Progenitor cell of endocrine pancreas (in vitro differentiated cells): ENCODE measurements at places on chromosomes 6 and 20.

GRCh38 chr6:47650553-47651432 lies 47.6 kb upstream of the ADGRF4 start:
- no peak for DNase-seq

DNA sequence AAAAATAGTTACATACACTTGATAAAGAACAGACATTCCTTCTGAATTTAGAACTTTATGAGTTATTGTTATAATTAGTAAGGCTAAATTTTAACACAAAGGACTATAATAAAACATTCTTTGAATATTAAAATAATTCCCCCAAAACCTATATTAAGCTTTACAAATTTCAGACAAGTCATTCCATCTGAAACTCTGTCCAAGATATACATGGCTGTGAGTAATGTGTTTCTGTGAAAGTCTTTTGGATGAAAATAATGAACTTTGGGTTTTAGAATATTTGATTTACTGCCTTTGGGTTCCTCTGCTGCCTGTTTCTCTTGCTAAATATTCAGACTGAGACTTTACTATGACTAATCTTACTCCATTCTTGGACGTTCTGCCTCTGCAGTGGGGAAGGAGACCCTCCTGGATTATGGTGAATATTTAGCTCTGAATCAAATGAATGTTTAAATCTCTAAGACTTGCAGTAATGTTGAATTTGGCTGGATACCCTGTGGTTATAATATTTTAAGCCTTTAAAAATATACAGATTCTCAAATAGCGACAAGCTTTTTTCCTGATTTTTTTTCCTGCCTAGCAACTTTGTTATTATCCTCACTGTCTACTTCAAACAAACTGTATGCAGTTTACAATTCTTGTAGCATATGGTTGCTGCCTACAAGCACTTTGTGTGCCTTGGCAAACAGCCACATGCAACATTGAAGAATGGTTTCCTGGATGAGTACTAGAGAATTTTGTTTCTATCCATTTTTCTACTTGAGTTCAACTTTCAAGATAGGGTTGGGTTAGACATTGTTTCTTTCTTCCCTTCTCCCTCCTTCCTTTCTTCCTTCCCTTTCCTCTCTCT lies 51.4 kb downstream of the TXLNB start:
- DNase-seq, result no peak

DNA sequence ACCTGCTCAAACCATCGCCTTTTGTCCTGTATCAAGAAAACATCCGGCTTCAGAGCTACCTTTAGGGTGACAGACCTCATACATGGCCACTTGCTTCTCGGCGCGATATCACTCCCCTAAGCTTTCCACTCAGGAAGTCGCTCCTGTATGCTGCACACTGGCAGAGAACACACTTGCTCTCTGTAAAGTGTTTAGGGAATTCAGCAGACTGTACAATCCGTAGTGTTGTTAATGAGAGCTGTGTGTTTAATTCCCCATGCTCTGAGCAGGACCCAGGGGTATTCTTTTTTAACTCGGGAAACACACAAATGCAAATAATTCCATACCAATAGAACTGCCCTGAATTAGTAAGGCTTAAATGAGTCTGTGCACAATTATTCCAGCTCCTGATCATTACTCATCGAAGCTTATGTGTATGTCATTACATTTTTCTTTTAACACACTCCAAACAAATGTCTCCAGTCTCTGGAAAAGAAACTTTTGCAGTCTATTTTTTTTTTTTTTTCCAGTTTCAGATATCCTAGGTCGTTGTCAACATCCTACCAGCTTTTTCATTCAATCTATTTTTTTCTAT lies 338.7 kb upstream of the ARID1B start:
- DNase-seq, result no peak

- DNase-seq, result no peak
Observed at GRCh38 chr6:121826156-121826810, 390.8 kb downstream of the GJA1 start.

DNA sequence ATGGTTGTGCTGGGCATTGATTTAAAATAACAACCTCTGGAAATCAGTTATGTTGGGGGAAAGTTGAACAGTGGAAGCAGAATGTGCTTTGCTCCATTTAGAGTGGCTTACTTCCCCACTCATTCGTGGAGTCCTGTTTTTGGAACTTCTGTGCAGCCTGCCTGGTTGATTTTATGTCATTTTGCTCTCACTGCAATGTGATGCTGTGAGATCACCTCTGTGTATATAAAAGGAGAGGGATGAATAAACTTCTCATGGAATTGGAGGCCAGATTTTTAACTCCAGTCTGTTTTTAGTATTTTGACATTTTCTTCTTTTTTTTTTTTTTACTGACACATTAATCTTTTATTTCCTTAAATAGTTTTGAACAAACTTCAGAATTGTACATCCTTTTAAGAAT lies 139.0 kb downstream of the FNDC1 start:
- DNase-seq, result no peak

DNA sequence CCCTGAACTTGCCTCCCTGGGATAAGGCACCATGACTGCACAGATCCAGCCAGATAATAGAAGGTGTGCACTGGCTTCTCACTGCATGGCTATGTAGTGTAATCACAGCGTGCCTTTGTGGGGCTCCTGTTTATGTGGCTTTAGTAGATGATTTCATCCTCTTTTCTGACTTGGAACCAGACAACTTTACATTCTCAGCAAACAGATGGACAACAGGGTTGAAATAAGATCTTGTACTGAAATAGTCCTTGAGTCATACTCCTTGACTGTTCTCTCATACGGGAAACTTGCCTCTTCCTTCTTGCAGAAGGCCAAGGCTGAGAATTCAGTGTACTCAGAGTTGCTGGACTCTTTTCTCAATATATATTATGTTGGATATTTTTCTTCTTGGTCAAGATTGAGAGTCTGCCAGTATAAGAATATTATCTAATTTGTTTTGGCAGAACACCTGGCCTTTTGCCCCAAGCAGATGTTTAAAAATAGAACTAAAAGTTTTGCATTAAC lies 25.0 kb upstream of the RNF144B start:
- DNase-seq, result no peak

GRCh38 chr6:131331151-131331550 lies 195.9 kb downstream of the AKAP7 start:
- DNase-seq, result no peak

DNA sequence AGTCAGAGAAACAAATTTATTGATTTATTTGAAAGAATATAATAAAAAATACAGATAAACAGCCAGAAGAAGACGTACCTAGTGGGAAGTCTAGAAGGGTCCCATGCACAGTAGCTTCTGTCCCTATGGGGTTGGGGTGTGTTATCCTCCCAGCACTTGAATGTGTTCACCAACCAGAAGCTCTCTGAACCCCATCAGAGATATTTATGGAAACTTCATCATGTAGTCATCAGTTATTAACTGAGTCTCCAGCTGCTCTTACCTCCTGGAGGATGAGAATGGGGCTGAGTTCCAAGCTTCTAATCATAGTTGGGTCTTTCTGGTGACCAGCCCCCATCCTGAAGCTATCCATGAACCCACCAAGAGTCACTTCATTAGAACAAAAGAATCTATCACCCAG lies 15.4 kb upstream of the USP45 start:
- DNase-seq, result no peak

DNA sequence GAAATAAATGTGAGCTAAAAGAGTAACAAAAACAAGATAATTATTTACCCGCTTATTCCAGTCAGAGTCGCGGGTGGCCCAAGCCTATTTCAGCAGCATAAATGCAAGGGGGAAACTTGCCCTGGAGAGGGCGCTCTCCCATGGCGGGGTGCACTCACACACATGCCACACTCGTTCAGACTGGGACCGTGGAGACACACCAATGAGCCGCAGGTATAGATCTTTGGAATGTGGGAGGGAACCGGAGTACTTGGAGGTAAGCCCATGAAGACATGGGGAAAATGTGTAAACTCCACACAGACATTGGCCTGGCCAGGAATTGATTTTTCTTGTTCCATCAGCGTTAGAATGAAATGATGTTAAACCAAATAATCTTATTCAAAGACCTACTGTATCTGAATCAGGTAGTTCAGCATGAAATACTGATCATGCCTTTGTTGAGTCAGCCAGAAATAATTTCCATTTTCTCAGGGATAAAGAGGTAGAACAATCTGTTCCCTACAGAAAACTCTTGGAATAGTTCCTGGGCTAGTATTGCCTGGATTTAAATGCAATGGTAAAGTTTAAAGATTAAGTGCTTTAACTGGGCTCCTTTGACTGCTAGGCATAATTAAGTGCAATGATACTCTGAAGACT lies 191.5 kb downstream of the MCHR2 start:
- no peak for DNase-seq

- no peak for DNase-seq
Observed at GRCh38 chr6:4644996-4645395, 131.2 kb upstream of the CDYL start.

GRCh38 chr6:52157301-52157941 lies 28.8 kb upstream of the IL17A start:
- no peak for DNase-seq

GRCh38 chr6:80126657-80127345 lies 20.3 kb downstream of the BCKDHB start:
- no peak for DNase-seq

GRCh38 chr6:3740551-3741476 lies 10.7 kb downstream of the PXDC1 start:
- no peak for DNase-seq

DNA sequence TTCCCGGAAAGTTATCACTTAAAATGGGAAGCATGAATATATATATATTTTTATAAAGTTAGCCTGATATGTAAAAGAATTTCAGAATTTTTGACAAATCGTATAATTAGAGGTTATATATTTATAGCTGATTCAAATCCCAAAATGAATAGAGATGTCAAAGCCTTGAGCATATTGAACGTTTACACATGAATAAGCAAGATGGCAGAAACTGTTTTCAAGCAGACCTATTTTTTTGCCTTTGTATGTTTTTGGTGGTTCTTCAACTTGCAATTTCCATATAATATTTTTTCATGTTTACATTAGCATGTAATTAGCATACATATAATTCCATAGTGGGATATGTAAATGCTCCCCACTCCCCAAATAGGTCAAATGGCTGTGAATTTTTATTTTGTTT lies 189.9 kb downstream of the PRL start:
- no peak for DNase-seq

DNA sequence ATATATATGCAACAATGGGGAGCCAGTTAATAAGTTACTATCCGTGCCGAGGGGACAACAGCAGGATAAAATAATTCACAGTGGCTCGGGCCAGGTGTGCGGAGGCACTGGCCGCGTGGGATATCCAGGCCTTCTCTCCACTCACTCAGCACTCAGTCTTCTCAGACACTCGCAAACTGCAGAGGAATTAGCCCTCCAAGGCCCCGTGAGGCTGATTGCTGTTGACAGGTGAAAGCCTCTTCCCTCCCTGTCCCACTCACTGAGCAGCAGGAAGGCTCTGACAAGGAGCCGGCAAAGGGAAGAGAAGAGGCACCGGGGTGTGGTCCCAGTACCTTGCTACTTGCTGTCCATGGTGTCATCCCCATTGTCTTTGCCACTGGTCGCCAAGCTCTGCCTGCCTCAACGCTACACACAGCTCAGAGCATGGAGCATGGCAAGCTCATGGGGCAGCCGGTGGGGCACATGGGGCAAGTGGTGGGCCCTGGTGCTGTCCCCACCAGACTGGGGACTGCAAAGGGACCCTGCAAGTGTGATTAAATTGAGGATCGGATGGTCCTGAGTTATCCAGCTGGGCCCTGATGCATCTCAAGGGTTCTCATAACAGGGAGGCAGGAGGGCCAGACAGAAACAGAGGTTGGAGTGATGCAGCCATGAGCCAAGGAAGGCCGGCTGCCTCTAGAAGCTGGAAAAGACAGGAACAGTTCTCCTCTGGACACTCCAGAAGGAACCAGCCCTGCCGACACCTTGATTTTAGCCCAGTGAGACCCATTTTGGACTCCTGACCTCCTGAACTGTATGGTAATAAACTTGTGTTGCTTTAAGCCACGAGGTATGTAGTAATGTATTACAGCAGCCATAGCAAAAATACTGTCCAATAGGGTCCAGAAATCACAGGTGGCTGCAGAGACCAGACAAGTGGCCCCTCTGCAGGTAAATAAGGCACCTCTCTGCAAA lies 119.7 kb downstream of the PSMB1 start:
- DNase-seq, result no peak

DNA sequence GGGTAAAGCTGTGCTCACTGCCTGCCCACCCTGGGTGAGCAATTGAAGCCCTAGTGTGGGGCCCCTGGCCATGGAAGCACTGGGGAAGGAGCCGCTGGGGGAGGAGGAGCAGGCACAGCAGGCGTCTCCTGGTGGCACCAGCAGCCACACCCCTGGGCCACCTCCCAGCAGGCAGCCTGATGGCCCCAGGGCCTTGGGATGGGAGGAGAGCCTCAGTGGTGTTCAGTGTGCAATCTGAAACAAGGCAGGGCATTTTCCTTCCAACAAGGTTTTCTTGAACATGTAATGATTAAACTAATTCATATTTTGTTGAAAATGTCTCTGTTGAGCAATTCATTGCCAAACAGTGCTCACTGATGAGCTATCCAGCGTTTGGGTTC lies 151.0 kb downstream of the ZDHHC14 start:
- DNase-seq, result no peak

DNA sequence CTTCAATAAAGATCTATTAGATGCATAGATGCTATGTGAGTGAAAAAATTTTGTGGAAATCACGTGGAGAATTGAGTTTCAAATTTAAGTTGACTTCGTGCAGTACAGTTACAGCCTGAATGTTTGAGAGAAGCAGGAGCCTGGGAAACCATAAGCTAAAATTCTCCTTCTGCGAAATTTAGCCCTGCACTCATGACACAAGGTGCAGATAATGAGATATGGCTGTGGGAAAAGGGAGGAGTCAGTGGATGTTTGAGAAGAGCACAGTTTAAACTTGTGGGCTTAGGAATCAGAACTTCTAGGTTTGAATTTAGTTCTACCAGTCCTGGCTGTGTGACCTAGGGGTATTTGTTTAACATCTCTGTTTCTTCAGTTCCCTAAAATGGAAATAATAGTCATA lies 32.1 kb upstream of the SIRPG start:
- no peak for DNase-seq
